ENCODE measurements at places on chromosomes 1 and 21. TPM values are rescaled to one million over a fixed set of nuclear protein-coding genes. Genes with fewer than 3 reads are reported as not detected.

VWA5B1 gene
- total RNA-seq: not detected

CXADR gene
- total RNA-seq: 0.75 TPM

DNA sequence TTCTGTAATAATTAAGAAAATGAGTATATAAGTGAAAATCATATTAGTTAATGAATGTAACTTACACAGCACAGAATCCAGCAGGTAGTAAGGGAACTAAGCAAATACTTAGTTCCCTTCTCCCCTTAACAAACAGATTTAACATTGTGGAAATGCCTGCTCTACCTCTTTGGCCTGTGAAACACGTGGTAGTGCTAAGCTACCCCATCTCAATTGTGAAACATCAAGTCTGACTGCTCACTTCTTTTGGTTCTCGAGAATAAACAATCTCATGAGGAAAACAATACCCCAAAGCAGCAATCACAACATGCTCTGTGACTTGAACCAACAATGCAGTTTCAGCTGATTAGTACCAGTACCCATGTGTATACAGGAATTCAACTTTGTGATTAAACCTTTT lies 4.7 kb downstream of the MYSM1 start:
- no peak for DNase-seq
- H3K27ac ChIP-seq: no peak overlapping the region
- no peaks in the 10 kb centered on the region for H3K27me3 ChIP-seq
- H3K36me3 ChIP-seq: peaks cover 18% of the 10 kb centered on the region
- H3K4me3 ChIP-seq: no peak overlapping the region

DNA sequence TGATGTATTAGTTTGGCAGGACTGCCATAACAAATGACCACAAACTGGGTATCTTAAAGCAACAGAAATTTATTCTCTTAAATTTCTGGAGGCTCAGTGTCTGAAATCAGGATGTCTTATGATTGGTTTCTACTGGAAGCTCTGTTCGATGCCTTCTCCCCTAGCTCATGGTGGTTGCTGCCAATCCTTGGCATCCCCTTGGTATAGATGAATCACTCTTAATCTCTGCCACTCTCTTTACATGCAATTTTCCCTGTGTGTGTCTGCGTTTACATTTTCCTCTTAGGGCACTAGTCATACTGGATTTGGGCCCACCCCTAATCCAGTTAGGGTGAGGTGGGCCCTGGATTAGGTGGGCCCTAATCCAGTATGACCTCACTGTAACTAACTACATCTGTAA lies 54.7 kb upstream of the MPC2 start:
- no peaks in the 10 kb centered on the region for H3K4me1 ChIP-seq
- no peak overlapping the region for H3K4me3 ChIP-seq
- no peak for DNase-seq
- H3K27me3 ChIP-seq: no peaks in the 10 kb centered on the region
- H3K27ac ChIP-seq: no peak overlapping the region

- peaks cover 85% of the 10 kb centered on the region for H3K4me1 ChIP-seq
- no peaks in the 10 kb centered on the region for H3K27me3 ChIP-seq
- peaks cover 5% of the 10 kb centered on the region for H3K36me3 ChIP-seq
Measured at GRCh38 chr1:21935393-21935804, 1.7 kb downstream of the HSPG2 start.

- H3K4me3 ChIP-seq: no peak overlapping the region
- peaks cover 11% of the 10 kb centered on the region for H3K27me3 ChIP-seq
- H3K4me1 ChIP-seq: peaks cover 7% of the 10 kb centered on the region
- no peak overlapping the region for H3K27ac ChIP-seq
- H3K36me3 ChIP-seq: no peaks in the 10 kb centered on the region
- no peak for DNase-seq
Measured at GRCh38 chr1:57072401-57073110, 106.7 kb upstream of the C8B start.

DNA sequence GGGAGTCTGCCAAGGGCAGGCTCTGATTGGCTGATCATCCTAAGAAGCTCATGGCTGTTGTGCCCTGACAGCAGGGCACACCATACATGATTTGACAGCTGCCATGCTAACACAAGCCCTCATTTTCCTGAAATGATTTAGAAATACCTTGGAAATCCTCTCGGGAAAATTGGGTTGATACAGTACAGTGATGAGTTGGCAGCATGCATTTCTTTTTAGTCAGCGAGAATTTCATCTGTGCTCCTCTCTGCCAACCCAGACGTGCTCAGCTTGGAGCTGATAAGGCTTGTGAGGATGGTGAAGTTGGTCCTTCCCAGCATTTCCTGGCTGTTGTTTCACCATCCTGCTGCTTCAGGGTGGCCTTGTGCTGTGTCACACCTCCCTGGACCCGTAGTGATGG lies 22.6 kb upstream of the KCNQ4 start:
- H3K27me3 ChIP-seq: no peaks in the 10 kb centered on the region
- H3K4me3 ChIP-seq: no peak overlapping the region
- no peaks in the 10 kb centered on the region for H3K4me1 ChIP-seq
- no peak for DNase-seq
- H3K36me3 ChIP-seq: peaks cover 28% of the 10 kb centered on the region
- H3K27ac ChIP-seq: no peak overlapping the region

Data from chondrocyte (in vitro differentiated cells).